ENCODE measurements at places on chromosomes 12 and 14.

- no peak for DNase-seq
These were observed 64.4 kb downstream of the PPP1R36 start for GRCh38 chr14:64614166-64614565.

DNA sequence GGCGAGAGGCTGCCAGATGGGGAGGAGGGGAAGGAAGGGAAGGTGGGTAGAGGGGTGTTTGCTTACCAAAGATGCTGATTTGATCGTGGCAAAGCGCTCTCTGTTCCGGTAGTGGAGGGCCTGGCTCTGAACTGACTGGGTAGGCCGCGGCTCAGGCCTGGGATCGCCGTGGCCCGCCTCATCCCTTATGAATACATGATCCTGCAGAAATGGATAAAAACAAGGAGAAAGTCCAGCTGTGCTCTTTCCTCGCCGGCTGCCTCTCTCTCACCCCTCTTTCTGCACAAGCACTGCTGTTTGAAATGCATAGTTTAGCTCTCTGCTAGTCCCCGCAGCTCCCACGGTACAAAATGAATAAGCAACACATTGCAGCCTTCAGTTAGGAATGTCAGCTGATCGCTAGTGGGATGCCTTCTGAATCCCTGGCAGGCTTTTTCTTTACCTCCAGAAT lies 53.8 kb downstream of the PEBP1 start:
- DNase-seq = no peak

- DNase-seq = no peak
These were observed 792.3 kb downstream of the TMEM121 start for GRCh38 chr14:106318700-106319099.

GRCh38 chr12:32201976-32202375 lies 95.3 kb downstream of the BICD1 start:
- DNase-seq = no peak

DNA sequence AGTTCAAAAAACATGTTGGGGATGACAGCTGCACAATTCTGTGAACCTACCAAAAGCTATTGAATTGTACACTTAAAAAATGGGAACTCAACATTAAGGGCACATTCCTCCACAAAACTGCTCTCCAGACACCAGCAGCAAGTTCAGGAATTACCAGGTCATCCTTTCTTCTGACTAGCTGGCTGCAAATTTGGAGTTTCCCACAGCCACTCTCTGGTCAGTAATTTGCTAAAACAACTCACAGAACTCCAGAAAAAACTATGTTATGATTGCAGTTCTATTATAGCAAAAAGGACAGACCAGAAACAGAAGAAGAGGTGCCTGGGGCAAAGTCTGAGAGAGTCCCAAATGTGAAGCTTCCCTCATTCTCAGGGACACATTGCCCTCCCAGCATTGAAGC lies 20.1 kb upstream of the PLEKHD1 start:
- DNase-seq = no peak

DNA sequence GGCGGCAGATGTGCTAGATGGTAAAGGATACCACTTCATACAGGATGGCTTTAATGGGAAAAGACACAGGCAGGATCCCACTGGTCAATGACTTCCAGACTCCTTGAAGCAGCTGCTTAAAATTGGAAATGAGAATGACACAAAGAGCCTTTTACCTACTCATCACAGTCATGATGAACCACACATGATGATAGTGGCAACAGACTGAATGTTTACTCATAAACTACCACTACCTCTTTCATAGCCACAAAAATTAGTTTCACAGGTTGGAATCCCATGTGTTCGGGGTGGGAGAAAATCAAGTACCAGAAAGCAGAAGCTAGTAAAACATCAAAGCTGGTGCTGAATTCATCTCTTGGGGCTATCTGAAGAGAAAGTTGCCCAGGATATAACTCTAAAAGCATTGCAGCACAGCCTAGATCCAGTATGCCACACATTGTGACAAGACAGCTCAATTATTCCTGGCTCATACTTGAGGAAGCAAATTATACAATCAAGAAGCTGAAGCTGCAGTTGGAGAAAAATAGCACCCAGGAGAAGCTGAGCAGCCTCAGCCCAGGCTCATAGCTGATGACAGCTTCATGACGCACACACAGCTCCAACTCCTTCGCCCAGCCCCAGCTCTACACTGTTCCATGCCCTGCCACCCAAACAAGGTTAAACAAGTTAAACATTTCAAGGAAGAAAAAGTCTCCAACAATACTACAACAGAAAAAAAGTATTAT lies 29.0 kb upstream of the C12orf50 start:
- DNase-seq = no peak

DNA sequence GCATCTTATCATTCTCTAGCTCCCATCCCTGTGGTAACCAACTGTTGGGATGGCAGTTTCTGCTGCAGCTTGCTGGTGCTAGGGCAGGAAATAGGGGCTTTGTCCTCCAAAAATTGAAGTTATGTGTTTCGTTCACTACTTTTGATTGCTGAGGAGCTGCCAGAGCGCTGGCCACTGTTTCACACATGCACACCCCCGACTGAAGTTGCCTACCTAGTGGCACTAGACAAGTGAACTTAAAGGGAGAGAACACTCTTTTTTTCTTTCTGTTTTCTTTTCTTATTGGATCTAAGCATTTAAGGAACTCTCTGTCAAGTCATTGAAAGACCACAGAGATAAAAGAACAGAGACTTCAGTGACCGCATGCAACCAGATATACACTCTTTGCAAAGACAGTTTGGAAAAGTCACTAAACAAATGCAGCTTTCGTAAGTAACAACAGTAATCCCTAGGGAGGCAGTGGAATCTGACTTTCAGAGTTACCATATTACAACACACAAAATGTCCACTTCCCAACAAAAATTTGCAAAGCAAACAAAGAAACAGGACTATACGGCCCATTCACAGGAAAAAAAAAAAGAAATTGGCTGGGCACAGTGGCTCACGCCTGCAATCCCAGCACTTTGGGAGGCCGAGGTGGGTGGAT lies 12.0 kb downstream of the TFCP2 start:
- no peak for DNase-seq

GRCh38 chr14:90846511-90846910 lies 30.3 kb upstream of the TTC7B start:
- DNase-seq = no peak

GRCh38 chr12:66036317-66036716 lies 94.2 kb downstream of the LLPH start:
- peak; percentile 48 for DNase-seq

- no peak for DNase-seq
These were observed 822 bp upstream of the POU6F1 start for GRCh38 chr12:51218607-51219161.

GRCh38 chr12:130204541-130204953 lies 42.3 kb downstream of the FZD10 start:
- no peak for DNase-seq

DNA sequence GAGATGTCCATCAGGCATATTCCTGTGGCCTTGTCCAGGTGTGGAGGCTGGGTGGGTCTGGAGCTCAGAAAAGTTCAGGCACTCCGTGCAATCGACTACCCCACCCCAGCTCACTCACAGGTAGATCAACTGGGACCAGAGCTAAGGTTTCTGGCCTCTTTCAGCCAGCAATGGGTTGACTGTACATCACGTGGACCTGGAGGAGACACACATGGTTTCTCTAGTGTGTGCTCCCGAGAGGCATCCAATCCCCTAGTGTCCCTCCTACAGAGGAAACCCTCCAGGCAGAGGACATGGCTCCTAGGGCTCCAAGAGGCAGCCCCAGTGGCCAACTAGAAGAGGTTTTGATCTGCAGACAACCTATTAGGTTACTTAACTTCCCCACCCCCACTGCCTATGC lies 119.5 kb upstream of the RGS6 start:
- DNase-seq = no peak

GRCh38 chr14:38125481-38126037 lies 82.1 kb upstream of the SSTR1 start:
- no peak for DNase-seq

DNA sequence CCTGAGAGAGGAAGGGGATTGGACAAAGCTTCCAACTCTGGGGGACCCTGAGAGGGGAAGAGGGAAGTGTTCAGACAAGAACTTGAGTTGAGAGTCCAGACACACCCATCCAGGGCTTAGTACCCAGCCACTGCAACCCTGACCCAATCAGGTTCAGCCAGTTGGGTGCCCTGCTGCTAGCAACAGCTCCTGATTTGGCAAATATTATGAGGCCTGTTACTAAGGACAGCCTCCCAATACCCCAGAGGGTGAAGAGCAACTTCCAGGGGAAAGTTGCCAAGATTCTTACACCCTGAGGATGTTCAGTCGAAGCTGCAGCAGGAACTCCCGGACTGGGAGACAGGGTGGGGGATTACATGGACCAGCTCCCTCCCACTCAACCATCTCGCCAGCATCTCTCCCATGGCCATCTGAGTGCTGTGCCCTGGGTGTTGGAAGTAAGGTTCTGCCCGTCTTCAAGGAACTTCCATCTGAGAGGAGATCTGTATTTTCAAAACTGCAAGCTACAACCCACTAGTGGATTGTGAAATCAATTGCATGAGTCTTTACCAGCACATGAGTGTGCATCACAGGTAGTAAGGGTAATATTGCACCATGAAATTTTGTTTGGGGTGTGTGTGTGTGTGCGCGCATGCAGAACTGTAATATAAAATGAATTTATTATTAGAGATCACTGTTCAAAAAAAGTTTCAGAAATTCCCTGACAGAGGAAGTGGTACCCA lies 11.5 kb upstream of the KRT78 start:
- DNase-seq = no peak

DNA sequence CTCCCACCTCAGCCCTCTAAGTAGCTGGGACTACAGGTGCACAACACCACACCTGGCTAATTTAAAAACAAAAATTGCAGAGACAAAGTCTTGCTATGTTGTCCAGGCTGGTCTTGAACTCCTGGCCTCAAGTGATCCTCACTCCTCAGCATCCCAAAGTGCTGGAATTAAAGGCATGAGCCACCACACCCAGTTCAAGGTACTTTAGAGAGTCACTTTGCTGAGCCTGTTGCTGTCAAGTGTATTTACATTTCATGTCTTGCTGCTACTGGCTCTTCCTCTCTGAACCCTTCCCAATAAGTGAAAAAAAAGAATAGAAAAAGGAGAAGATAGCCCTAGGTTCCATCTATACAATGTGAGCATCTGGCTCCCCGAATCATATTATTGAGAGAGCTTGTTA lies 38.4 kb downstream of the SLCO1A2 start:
- no peak for DNase-seq

DNA sequence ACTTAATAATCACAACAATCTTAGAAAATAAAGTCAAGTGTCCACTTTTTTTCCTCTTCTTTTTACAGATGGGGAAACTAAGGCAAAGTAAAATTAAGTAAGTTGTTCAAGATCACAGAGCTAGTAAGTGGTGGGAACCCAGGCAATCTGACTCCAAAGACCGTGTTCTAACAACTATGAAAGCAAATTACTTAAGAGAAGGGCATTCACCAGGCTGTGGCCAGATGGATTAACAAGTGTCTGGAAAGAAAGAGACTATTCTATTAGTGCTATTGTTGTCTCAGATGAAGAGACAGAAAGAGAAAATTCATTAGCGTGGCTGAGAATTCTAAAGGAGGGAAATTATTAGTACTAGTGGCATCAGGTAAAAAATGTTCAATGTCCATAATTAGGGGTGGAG lies 48.5 kb downstream of the FGD6 start:
- no peak for DNase-seq

DNA sequence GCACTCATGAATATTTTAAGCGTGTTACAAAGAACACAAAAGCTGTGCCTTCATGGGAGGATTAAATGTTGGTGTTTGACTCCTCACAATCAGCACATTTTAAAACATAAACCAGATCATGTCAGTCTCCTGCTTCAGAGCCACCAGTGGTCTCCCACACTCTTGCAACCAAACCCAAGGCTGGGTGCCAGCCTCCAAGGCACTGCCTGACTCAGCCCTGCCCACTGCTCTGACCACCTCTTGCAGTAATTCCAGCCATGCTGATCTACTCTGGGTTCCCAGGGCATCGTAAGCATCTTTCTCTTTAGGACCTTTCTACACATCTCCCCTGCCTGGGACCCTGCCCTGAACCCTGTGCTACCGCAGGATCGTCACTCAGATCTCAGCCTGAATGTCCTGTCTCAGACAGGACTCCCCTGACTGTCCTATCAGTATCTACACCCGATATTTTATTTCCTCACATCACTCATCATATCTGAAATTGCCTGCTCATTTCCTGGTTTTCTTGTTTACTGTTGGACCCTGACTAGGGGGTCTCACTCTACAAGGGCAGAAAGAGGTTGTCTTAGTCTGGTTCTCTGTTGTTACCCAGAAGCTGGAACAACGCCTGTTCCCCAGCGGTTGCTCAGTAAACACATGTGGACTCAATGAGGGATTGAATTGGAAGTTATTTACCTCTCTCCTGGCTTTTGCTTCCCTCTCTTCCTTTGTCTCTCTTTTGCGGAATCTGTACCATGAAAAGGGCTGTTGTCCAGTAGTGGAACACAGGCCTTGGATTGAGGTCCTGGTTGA lies 449.8 kb downstream of the RAD51B start:
- no peak for DNase-seq

GRCh38 chr14:76514213-76514998 lies 138.5 kb downstream of the ESRRB start:
- DNase-seq = no peak

GRCh38 chr12:48165089-48165981 lies 8.0 kb upstream of the ASB8 start:
- DNase-seq = peak; percentile 56

DNA sequence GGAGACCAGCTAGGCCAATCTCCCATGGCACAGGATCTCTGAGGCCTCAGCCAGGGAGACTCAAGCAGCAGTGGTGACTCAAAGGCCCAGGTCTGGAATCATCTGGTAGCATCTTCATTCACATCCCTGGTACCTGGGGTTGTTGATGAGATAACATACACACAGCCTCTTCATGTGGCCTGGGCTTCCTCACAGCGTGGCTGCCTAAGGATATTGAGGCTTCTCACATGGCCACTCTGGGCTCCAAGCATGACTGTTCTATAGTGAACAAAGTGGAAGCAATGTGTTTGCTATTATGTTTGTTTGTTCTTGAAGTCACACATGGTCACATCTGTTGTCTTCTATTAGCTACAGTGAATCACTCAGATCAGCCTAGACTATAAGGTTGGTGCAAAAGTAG lies 584.1 kb downstream of the VRK1 start:
- DNase-seq = no peak

- DNase-seq = no peak
These were observed 53.3 kb downstream of the TRAF3 start for GRCh38 chr14:102830474-102831045.

- DNase-seq = no peak
These were observed 40.5 kb downstream of the TSPAN11 start for GRCh38 chr12:30967026-30967425.

GRCh38 chr12:47833591-47834012 lies 13.9 kb upstream of the HDAC7 start:
- no peak for DNase-seq

DNA sequence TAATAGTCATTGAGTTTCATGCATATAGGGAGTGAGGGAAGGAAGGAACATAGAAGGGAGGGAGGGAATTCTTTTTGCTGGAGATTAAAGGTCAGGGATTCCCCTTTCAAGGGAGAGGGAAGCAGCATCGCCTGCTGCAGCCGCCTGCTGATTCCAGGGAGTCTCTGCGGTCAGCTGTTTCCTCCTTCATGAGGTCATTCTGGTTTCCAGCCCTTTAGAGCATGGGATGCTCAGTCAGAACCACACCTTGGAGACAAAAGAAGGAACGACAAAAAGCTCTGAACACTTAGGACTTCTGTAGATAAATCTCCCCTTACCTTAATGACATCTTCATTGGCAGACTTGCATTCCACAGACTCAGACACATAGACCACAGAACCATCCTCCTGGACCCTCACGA lies 923.0 kb upstream of the TMEM132C start:
- DNase-seq = no peak

GRCh38 chr12:116053479-116054200 lies 223.9 kb downstream of the MED13L start:
- DNase-seq = no peak

All from kidney capillary endothelial cell (primary cell).